Activated T-helper 1 cell treated with anti-CD3 and anti-CD28 coated beads, Interleukin-2, amount 50 U/mL, for 16 hours (primary cell): ENCODE measurements at places on chromosomes 1 and 21.

DNA sequence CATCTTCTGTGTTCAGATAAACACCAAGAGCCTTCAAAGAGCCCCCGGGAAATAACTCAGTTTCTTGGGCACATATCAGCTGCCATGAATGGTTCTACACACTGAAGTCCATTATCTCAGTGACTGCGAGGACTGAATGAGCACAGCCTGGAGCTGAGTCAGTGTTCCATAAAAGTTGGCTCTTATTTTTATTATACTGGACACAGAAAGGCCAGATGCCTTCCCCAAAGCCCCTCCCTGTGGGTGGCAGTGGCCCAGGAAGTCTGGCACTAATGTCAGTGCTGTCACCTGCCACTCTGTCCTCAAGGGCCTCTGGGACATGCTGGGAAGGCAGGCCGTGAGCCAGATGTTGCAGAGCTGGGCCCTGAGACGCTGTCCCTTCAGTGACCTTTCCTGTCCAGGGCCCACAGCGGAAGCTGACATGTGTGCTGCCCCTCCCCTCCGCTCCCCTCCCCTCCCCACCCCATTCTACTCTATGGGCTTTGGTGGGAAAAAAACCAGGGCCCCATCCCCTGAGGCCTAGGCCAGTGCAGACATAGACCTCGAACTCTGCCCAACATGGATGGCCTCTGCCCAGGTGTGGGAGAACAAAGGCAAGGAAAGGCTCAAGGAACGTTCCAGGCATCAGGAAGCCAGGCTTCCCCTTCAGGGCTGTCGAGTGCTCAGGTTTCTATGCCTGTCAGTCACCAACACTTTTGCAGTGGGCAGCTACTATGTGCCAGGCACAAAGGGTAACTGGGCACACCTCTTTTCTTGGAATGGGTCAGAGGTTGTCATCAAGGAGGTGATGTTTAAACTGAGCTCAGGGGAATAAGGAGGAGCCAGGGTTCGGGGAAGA lies 22.4 kb upstream of the NPPB start:
- no peak for DNase-seq

DNA sequence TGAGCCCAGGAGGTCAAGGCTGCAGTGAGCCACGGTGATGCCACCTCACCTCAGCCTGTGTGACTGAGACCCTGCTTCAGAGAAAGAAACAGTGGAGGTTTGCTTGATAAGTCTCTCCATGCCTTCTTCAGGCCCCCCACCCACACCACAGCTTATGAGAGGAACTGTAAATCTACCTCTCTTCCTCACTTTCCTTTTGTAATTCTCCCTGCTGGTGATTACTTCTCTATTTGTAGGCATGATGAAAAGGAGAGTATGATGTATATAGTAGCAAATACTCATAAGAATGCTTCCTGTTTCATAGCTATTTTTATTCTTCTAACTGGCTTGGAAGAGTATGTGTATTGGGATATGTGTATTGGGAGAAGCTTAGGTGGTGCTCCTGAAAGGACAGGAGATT lies 186.3 kb downstream of the VPS13D start:
- DNase-seq = no peak

GRCh38 chr1:59751801-59752200 lies 62.9 kb upstream of the HOOK1 start:
- DNase-seq = no peak

- DNase-seq = no peak
Observed at GRCh38 chr1:196317535-196318522, 290.4 kb downstream of the KCNT2 start.

DNA sequence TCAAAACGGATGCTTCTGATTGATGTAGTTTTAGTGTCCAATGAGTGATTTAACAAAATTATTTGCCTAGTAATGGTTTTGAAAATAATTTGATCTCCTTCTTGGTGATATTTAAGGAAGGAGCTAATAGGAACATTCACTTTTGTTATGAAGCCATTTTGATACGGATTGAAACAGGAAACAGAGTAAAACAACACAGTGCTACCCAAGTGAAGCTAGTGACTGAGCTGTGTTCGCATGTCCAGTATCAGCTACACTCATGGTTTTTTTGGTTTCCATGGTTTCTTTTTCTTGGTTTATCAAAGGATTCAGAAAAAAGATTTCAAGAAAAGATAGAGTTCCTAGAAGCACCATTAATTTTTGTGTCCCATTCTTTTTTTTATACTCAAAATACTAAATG lies 40.1 kb upstream of the PLEKHO1 start:
- DNase-seq = no peak

DNA sequence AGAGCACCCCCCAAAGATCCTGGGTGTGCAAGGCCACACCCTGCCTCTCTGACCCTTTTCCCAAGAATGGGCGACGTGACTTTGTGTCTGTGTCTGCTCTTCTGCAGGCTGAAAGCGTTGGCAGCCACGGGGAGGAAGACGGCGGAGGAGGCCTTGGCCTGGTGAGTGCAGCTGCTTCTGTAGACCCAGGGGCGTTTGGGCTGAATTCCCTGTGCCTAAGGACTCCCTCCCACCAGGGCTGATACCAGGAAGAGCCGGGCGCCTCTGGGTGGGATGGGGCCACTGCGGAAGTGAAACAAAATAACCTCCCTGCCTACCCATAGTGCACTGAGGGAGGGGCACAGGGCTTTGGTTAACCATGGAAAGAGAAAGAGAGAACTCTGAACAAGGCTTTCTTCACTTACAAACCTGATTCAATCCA lies 2.5 kb downstream of the UBASH3A start:
- DNase-seq = no peak

DNA sequence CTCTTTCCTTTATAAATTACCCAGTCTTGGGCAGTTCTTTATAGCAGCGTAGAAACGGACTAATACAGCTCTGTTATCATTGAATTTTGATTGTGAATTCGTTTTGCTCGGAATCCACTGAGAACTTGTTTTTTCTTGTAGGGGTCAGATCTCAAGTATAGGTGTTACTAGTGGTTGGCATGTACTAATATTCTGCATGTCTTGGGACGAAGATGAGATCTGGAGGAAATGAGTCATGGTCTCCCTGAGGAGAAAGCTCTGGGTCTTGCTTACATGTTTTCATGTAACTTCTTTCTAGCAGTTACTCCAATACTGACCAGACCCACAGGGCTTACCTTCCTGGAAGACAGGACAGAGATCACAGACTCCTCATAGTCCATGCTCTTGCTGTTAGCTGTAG lies 30.3 kb downstream of the ZSCAN20 start:
- no peak for DNase-seq

- DNase-seq = no peak
Observed at GRCh38 chr1:204384636-204385352, 25.1 kb upstream of the PLEKHA6 start.

DNA sequence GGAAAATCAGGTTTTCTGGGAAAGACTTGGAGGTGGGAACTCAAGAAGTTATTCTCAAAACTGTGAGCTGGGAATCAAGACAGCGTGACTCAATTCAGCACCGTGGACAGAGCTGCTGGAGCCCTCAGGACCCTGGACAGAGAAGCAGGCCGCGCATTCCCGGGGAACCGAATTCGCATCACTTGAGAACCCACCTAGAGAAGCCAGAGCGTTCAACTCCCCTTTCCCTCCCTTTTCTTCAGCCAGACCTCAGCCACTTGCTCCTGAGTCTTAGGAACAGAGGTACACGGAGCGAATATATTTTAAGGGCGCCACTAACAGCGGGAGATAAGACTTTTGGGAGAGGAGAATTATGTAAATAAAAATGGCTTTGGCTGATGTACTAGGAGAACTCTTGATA lies 2.0 kb upstream of the LIN28A start:
- DNase-seq = peak; percentile 57

DNA sequence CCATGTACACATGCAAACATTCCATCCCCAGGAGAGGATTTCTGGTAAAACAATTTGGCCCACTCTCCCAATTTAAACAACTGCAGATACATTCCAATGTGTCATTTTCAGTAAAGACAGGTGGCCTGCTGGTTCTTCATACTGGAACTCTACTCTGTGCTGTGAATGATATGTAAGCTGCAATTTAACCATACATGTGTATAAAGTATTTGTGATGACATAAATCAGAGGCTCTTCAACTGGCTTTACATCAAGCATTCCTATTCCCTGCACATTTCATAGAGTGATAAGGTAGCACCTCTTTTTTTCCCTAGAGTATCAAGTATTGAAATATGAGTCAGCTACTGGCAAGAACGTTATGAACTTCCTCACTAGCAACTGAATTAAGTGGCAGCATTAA lies 649.5 kb upstream of the ADGRL2 start:
- no peak for DNase-seq

DNA sequence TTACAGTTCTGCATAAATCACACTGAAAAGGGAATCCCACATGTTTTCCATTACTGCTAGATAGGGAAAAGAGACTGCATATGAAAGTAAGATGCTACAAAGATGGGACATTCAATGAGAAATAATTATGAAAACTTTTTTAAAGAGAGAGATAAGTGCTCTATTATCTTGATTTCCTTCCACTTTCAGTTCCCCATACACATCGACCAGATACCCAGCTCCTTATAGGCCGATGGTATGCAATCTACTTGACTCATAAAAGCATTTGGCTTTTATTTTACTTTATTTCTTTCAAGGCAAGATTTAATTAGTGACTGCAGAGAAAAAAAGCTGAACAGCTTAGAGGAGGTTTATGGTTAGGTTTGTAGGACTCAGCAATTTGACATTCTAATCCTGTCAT lies 13.1 kb downstream of the BRINP2 start:
- no peak for DNase-seq

GRCh38 chr1:119743776-119744597 lies 24.7 kb downstream of the HMGCS2 start:
- DNase-seq = no peak

DNA sequence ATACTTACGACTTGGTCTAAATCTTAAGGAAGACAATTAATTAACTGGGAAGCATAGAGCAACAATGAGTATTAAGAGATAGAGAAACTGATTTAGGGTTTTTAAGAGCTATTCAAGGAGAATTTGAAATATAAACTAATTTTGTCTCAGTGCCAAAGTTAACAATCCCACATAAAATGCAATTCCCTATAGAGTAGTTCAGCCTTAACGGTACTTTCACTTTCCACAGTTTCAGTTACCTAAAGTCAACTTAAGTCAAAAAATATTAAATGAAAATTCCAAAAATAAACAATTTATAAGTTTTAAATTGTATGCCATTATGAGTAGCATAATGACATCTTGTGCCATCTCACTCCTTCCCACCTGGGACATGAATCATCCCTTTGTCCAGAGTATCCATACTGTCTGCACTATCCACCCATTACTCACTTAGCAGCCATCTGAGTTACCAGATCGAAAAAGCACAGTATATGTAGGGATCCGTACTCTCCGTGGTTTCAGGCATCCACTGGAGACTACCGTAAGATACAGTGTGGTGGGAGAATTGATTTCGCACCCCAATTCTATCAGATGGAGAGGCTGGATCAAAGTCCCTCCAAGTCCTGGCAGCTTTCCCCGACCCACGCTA lies 4.8 kb upstream of the SARS1 start:
- DNase-seq = no peak

GRCh38 chr1:32186077-32186476 lies 6.6 kb downstream of the TXLNA start:
- DNase-seq = no peak
